Stimulated activated CD4-positive, alpha-beta T cell treated with anti-CD3 and anti-CD28 coated beads, Interleukin-1b, Interleukin-23, amount 100 ng/mL, for 1 hour (primary cell): ENCODE measurements at places on chromosomes 7 and 10.

- no peak for DNase-seq
Observed at GRCh38 chr7:139769761-139770160, 8.0 kb downstream of the HIPK2 start.

DNA sequence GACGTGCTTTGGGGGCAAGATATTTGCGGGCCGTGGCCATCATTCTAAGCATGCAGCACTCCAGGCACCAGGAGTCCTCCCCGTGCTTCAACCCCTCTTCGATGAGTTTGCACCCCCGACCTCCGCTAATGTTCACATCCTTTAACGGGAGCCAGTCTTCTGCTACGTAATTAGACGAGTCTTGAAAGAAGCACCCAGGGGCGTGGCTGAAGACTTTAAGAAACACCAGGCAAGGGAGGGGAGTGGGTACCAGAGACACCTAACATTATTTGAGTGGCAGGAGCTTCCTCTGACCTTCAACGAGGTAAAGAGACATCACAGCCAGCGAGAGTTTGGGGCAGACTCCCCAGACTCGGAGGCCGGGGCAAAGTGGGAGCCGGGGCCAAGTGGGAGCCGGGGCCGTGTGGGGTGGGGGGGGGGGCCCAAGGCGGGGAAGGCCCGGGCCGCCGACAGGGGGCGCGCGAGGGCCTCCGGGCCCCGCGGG lies 31.1 kb upstream of the TOMM7 start:
- no peak for DNase-seq

DNA sequence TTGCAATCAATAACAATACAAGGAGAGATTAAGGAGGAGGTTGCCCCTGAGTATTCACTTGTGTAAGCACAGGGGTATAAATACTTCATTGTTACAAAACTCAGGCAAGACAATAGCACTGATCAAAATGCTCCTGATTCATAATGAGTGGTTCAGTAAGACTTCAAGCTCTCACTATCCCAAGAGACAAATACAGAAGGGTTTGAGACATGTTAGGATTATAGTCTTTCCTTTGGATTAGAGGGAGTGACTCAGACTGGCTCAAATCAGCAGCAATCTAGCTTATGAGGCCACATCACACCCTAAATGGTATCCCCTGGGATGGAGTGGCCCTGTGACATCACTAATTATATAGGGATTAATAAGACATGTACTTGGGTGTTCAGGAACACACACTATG lies 167.2 kb upstream of the HGF start:
- no peak for DNase-seq

DNA sequence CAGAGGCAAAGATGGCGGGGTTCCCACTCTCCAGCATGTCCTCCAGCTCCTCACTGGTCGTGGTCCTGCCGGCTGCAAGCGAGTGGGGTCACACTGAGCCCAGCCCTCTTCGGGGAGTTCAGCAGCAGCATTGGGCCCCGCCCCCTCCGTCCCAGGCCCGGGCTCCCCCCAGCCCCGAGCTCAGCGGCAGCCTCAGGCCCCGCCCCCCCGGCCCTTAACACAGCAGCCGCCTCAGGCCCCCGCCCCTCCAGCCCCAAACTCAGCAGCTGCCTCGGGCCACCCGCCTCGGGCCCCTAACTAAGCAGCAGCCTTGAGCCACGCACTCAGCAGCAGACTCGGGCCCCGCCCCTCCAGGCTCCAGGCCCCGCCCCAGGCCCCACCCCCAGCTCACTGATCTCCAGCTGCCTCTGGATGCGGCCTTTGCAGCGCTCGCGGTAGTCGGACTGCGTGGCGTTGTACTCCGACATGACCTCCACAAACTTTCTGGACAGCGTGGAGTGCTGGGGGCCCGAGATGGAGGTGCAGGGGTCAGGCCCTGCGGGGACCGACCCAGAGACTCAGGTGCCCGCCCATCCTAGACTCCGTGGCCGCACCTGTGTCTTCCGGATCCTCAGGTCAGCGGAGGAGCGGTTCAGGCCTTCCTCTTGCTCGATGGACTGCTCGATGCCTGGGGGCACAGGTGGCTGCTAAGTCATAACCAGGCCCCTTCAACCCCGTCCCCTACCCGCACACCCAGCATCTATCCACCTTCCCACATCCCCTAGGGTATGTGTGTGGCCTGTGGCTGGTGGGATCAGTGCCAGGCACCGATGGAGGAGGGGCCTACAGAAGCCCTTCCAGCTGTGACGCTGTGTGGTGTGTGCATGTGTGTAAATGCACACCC lies 15.5 kb downstream of the STX1A start:
- DNase-seq, result no peak

DNA sequence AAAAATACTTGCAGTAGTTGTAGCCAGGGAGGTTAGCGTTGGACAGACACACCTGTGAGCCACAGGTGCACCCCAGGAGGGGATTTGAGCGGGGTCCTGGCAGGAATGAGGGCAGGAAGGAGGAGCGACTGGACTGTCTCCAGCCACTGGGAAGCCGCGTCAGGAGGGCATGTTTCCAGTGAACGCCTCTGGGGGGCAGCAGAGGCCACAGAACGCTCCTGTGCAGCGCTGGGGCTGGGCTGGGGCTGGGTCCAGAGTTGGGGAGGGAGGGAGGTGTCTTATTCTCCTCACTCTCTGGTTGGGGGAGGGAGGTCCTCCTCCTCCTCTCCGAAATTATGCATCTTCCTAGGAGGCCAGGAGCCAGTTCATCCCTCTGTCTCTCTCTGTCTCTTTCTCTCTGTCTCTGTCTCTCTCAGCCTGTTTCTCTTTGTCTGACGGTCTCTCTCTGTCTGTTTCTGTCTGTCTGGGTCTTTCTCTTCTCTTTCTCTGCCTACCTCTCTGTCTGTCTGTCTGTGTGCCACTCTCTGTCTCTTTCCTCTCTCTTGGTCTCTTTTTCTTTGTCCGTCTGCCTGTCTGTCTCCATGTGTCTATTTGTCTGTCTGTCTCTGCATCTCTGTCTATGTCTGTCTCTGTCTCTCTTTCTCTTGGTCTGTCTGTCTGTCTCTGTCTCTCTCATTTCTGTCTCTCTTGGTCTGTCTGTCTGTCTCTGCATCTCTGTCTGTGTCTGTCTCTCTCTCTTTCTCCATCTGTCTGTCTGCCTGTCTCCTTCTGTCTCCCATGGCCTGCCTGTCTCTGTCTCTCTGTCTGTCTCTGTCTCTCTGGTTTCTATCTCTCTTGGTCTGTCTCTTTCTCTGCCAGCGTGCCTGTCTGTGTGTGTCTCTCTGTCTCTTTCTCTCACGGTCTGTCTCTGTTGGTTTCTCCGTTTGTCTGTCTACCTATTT lies 9.9 kb upstream of the PSMG3 start:
- DNase-seq, result peak; percentile 54

GRCh38 chr7:77858278-77858677 lies 59.7 kb downstream of the PHTF2 start:
- DNase-seq, result no peak

GRCh38 chr7:43042302-43042701 lies 70.1 kb upstream of the HECW1 start:
- no peak for DNase-seq

- DNase-seq, result no peak
Observed at GRCh38 chr10:118798231-118798662, 43.5 kb upstream of the CACUL1 start.

GRCh38 chr10:132269266-132270230 lies 38.2 kb downstream of the STK32C start:
- no peak for DNase-seq

- DNase-seq, result no peak
Observed at GRCh38 chr7:78345293-78345911, 546.8 kb downstream of the PHTF2 start.

- DNase-seq, result no peak
Observed at GRCh38 chr10:127451628-127452027, 97.5 kb upstream of the NPS start.

DNA sequence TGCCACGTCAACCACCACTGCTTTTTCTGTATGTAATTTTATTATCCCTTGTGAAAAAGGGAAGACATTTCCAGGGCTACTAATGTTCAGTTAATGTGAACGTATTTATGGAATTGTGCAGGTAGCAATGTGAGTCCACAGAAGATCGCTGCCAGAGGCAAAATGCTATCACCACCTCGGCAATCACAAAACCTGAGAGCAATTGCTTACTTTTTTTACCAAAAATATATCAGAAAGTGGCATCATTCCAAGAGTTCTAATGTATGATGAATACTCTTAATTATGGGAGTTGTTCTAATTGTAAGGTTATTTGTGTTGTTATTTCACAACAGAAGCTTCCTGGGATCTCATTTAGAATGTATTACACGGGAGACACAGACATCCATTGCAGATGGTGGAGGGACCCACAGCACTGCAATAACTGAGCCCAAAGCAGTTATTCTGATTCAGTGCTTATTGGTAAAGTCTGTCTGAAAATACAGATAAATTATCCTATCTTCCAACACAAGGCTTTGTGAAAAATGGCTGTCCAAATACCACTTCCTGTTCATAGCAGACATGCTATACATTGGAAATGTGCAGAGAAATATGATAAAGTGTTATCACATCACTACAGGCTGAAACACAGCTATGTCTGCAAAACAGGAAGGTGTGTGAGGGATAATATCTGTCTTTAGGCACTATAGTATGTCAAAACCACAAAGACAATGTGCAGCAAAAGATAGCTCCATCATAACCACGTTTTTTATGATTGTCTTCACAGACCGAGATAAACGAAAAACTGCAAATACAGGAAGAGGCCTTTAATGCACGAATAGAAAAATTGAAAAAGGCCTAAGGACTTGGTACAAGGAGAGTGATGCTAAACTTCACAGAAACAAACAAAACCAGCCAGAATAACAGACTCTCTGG lies 102.7 kb downstream of the CABCOCO1 start:
- DNase-seq, result no peak

DNA sequence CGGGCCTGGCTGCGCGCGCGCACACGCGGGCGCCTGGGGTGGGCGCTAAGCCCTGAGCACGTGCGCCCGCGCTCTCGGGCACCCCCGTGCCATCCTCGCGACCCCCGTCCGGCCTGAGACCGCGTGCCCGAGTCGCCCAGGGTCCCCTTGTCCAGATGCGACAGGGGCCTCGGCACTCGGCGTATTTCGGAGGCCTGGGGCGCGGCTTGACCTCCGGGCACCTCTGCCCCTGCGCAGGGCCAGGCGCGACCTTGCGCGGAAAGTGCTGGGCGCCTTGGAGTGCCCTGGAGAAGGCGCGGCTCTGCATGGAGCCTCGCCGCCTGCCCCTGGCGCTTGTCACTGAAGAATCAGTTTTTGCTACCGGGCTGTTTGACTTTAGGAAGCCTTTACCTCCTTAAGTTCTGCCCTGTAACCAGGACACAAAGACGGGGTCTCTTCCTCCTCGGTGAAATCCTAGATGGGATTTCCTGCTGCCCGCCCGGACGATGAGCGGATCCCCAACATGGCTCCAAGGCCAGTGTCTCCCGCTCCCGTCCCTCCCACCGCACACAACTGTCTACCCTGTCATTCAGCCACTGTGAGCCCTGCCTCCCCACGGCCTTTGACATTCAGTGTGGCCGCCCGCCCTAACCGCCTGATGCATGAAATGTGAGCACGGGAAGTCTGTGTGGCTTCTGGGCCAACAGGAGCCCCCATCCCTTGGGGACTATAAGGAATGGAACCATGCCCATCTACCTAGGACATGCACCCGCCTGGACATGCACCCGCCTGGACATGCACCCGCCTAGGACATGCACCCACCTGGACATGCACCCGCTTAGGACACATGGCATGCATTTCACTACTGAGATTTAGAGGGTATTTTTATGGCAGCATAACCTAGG lies 1.1 kb upstream of the STK32C start:
- DNase-seq, result no peak

GRCh38 chr10:128081720-128082119 lies 44.5 kb downstream of the MKI67 start:
- DNase-seq, result no peak

DNA sequence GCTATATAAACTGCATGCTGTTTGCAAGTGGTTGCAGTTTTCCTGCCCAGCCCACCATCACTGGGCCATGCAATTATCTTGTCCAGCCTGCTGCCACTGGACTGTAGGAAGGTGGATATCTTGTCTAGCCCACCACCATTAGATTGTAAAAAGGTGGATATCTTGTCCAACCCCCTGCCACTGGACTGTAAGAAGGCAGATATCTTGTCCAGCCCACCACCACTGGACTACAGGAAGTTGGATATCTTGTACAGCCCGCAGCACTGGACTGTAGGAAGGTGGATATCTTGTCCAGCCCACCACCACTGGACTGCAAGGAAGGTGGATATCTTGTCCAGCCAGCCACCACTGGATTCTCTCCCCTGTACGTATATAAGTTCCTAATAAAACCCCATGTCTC lies 69.8 kb downstream of the SKAP2 start:
- no peak for DNase-seq

- no peak for DNase-seq
Observed at GRCh38 chr7:77537778-77538280, 734 bp downstream of the PTPN12 start.

GRCh38 chr10:101693978-101694673 lies 844 bp downstream of the FBXW4 start:
- peak; percentile 22 for DNase-seq

GRCh38 chr7:98541101-98541500 lies 76.0 kb upstream of the NPTX2 start:
- DNase-seq, result no peak

DNA sequence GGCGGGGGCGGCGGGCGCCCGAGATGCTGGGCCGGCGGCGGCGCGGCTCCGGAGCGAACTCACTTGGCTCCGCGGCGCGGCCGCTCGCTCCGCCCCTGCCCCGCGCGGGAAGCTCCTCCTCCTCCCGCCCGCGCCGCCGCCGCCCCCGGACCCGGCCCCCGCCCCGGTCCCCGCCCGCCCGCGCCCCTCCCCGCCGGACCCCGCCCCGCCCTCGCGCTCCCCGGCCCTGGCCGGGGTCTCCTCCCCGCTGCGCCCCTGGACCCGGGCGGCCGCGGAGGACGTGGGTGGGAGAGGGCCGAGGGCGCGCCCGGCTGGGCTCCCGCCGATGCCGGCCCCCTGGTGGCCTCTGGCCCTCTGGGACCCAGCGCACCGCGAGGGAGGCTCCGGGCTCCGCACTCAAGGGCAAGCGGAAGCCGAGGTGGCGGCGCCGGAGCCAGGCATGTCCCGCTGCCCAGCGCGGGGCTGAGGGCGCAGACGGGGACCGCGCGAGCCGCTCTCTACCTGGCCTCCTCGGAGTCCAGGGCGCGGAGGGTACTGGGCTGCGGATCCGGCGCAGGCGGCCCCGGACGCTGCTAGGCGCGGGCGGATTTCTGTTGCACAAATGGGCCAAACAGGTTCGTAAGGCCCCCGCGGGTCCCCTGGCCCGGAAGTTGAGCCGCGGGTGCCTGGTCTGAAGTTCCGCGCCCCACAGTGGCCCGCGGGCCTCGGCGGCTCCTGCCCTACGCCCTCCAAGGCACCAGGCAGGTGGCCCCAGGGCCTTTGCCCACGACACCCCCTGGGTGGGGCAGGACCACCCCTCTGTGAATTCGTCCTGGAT lies at the start of gene TCERG1L:
Gene TCERG1L, minus strand, starts transcription at position 61 of the 817 bp plus-strand sequence. CDS start 86 bp downstream, outside the sequence.
- DNase-seq, result no peak

- DNase-seq, result no peak
Observed at GRCh38 chr7:1541431-1542162, 11.1 kb downstream of the MAFK start.

DNA sequence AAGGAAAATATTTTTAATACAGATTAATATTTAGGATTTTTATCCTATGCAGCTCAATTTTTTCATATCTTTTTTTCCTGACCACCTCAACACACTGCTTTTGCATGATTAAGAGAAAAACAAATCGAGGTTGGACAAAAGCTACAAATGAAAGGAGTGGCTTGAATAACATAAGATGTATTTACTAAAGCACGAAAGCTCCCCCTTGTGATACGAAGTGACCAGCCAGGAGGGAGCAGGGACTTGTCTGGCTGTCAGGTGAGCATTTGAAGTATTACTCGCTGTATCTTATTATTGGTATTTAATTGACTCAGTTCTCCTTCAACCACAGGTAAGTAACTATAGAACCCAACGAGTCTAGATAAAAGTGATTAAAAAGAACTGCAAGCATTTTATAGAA lies 265.2 kb upstream of the PHF14 start:
- DNase-seq, result no peak
